ENCODE measurements at places on chromosomes 3 and 15.
A peak's percentile ranks its signal among the peaks of the same experiment; 100 is the strongest.

- no peak for DNase-seq
Observed at GRCh38 chr3:60154011-60154410, 1097.2 kb downstream of the FHIT start.

- no peak for DNase-seq
Observed at GRCh38 chr3:168618827-168619470, 523.2 kb upstream of the GOLIM4 start.

DNA sequence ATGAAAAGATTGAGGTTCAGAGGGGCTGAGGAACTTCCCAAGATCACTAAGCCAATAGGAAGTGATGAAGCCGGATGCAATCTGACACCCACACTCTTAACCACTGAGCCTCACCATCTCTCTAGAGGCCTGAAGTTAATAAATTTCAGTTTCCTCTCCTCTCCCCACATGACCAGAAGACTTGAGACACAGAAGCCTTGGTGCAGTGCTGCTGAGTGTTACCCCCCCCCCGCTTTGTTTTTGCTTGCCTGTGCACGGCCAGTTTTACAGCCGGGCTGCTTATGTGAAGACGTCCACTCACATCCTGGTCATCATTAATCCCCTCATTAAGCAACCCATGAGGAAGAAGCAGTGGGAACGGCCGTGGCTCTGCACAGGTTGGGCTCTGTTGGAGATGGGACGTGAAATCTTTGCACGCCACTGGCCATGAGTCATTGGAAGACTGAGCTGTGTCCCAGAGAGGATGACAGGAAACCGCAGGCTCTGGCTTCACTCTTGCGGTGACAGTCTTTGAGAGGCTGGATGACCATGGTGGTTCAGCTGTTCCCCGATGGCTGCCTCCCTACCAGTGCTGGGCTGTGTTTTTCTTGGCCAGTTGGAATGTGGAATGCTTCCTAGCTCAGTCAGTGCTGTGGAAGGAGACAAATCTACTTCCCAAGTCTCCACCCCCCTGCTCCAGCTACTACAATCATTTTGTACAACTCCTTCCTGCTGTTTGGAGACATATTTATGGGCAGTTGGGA, 232.6 kb upstream of the LRTM1 start:
- no peak for DNase-seq

- DNase-seq = no peak
Observed at GRCh38 chr15:26767169-26767670, 5.6 kb downstream of the GABRB3 start.

GRCh38 chr15:63849906-63850305, 16.2 kb upstream of the HERC1 start:
- no peak for DNase-seq

DNA sequence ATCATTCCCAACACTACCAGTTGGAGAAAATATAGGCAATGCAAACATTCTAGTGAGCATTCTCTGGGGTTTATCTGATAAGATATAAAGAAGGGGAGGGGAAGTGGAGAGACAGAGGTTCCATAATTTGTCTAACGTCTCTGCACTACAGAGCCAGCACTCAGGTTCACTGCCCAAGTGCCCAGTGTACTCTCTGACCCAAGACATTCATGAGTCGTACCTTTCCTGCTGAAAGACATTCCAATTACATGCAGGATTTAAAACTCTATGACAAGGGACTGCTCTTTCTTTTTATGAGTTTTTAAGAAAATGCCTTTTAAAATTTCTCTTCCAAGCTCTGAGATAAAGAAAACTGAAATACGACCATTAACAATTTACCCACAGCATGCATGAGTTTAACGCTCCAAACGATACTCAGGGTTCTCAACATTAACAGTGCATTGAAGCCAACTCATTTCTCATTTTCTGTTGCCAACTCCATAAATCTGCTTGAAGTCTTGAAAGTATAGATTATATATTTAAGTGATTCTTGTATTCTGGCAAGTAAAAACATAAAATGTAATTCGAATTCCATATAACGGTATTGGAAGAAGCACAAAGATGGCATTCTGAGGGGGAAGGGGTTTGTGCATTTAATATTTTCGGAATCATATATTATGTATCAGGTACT, 193.4 kb downstream of the SUCLG2 start:
- no peak for DNase-seq

DNA sequence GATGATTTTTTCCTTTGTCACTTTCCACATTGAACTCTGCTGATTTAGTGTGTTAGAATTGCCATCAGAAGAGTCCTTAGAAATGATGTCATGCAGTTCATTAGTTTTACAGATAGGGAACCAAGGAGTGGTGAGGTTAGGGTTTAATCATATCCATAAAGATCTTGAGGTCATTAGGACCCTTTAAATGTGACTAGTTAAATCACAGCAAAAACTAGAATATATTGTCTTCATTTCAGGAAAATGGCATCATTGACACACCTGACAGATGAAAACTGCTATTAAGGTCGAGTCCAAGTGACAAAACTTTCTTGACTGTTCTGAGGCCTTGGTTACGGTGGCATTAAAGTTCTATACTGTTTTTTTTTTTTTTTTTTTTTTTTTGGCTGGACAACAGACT, 50.5 kb downstream of the MBNL1 start:
- no peak for DNase-seq

DNA sequence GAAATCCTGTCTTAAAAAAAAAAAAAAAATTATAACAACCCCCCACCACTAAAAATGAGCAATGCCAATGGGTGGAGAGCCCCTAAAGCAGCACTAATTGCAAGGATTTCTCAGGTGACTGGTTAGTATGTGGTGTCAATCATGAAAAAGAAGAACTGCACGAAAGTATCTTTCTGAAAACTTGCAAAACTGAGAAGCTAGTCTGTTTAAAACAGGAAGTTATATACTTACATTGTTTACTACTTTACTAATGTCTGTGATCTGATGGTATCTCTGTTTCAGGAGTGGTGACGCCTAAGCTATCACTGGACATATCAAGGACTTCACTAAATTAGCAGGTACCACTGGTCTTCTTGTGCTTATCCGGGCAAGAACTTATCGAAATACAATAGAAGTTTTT, at the start of gene CCR3:
Gene CCR3, plus strand, starts transcription at position 341 of the 400 bp plus-strand sequence. CDS start 22,699 bp downstream, outside the sequence.
- no peak for DNase-seq

- DNase-seq = no peak
Observed at GRCh38 chr3:113094337-113095221, 103.8 kb downstream of the GTPBP8 start.

GRCh38 chr15:67090297-67091070, 25.1 kb downstream of the SMAD3 start:
- no peak for DNase-seq

GRCh38 chr3:39271363-39271914, 8.4 kb downstream of the CX3CR1 start:
- no peak for DNase-seq

- DNase-seq = no peak
Observed at GRCh38 chr3:44952689-44953088, 23.3 kb downstream of the ZDHHC3 start.

DNA sequence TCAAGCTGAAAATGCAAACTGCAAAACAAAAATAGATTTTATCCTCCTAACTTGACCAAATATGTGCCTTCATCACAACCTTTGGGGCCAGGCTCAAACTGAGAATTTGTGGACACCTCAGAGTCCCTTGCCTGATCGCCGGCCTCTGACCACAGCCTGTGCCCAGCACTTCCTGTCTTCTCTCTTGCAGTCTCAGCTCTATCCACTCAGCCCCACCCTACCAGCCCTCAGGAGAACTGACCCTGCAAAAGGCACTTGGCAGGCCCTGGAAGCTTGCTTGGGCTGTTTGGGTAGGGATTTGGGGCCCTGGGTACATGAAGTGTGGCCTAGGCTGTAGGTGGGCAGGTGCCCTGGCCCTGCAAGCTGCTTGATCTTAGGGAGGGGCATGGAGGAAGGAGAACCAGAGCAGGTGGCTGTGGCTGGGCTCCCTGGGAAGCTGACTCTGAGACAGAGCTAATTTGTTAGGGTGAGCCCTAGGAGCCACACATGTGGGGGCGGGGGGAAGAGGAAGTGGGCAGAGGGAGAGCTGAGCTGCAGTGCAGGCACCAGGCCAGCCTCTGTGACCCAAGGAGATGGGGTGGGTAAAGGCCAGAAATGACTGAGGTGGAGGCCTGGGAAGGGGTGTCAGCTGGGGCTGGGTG, 8.6 kb downstream of the CLEC3B start:
- no peak for DNase-seq

- DNase-seq = no peak
Observed at GRCh38 chr3:32262201-32262600, 23.7 kb downstream of the CMTM8 start.

- DNase-seq = peak; percentile 7
Observed at GRCh38 chr3:100047455-100048141, 66.7 kb downstream of the FILIP1L start.

DNA sequence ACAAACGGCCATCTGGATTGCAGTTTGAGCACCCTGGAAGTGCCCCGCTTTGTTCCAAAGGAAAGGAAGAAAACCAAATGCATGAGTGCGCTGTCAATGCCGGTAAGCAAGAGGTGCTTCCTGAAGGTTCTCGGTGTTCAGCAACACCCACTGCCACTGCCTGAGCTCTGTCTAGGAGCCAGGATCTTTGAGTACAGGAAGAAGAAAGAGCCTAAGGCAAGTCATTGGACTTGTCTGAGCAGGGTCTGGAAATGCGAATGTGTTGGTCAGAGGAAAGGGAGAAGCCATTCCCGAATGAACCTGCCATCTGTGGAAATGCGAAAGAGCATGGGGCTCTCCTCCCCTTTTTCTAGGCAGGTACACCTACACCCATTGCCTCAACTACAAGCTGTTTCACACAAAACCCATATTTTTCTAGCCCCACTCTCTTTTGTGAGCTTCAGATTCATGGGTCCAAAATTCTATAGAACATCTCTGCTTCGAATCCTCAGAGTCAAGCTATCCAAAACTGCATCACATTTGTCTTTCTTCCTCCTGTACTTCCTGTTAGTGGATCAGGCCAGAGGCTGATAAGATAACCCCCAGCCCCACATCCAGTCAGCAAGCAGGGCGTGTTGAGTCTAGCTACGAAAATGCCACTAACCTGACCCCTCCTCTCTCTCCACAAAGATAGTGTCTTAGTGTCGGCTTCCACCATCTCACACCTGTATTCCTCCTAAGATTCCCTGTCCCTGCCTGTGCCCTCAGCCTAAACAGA, 55.6 kb upstream of the C15orf61 start:
- DNase-seq = no peak

GRCh38 chr3:10577486-10577885, 72.1 kb upstream of the ATP2B2 start:
- DNase-seq = no peak

GRCh38 chr3:137194301-137194700, 236.5 kb downstream of the IL20RB start:
- DNase-seq = no peak

- DNase-seq = no peak
Observed at GRCh38 chr3:192186498-192186897, 540.8 kb downstream of the FGF12 start.

GRCh38 chr3:127763816-127764215, 58.5 kb downstream of the MGLL start:
- no peak for DNase-seq

GRCh38 chr3:78666470-78666800, 1101.4 kb downstream of the ROBO1 start:
- DNase-seq = no peak

DNA sequence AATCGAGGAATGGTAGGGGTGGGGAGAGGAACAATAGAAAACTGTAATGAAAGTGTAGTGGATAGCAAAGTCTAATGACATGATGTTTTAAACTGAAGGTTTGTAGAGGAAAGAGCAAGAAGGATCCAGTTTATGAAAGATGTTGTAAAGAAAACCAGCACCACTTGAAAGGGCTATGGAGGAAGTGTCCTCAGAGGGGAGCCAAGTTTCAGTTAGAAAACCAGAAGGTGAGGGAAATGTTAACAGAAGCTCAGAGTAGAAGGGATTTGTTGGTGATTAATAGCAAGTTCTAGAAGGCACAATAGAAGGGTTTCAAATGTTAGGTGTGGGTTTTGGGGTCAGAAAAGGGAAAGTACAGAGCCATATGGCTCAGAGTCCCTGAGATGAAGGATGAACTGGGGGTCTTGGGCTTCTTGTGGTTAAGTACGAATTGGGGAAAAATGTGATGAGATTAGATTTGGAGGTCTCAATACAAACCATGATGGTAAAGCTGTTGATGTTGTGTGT, 33.8 kb upstream of the LRRC58 start:
- no peak for DNase-seq

GRCh38 chr15:31367730-31368344, 41.2 kb downstream of the KLF13 start:
- DNase-seq = no peak

- no peak for DNase-seq
Observed at GRCh38 chr3:60228823-60229222, 1022.4 kb downstream of the FHIT start.

DNA sequence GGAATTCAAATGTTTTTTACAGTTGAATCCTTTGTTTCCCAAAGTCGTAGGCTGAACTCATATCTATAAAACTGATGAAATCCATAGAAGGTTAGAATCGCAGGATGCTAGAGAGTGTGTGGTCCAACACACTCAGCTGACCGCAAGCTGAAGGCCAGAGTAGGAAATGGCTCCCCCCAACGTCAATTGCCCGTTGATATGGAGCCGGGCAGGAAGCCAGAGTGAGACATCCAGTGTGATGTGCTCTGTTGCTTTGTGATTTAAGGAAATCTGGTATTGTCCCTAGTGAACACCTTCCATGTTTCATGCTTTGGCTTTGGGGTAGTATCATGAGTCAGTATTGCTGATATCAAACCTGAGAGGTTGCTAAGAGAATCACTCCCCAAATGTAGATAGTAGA, 5.8 kb upstream of the MEX3B start:
- DNase-seq = no peak

- no peak for DNase-seq
Observed at GRCh38 chr15:60571008-60571420, 92.1 kb upstream of the ICE2 start.

DNA sequence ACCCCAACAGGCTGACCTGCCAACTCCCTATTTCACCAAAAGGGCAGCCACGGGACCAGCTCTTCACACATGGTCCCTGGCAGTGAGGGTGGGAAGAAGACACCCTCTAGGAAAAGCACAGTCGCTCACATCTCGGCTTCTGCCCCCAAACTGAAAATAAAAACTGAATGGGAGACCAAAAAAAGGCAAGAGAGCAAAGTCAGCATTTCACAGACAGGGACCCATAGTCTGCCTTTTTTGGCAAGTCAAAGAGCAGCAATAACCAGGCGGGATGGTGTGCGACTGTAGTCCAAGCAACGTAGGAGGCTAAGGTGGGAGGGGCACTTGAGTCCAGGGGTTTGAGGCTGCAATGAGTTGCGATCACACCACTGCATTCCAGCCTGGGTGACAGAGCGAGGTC, 154.1 kb downstream of the ADAMTS17 start:
- DNase-seq = no peak

DNA sequence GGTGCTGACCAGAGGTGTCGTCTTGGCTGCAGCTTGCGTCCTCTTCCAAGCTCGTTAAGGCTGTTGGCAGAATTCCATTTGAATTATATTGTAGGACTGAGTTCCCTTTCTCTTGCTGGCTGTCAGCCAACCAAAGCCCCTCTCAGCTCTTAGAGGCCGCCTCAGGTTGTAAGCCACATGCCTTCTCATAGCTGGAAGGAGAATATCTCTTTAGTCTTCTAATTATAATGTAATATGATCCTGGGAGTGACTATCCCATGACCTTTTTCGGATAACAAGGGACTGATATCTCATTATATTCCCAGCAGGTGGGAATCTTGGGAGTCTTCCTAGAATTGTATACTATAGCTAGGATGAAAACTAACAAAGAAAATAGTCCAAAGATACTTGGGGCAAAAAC, 4.8 kb downstream of the SCG5 start:
- DNase-seq = no peak

- no peak for DNase-seq
Observed at GRCh38 chr3:169931747-169932520, 20.6 kb downstream of the SAMD7 start.

GRCh38 chr15:101121511-101122090, 130.2 kb downstream of the CHSY1 start:
- DNase-seq = peak; percentile 61

- DNase-seq = peak; percentile 17
Observed at GRCh38 chr3:77254967-77255831, 215.3 kb downstream of the ROBO2 start.

All from activated naive CD4-positive, alpha-beta T cell treated with anti-CD3 and anti-CD28 coated beads, Interleukin-2, amount 50 U/mL, for 72 hours (primary cell).